NCI-H2227 treated with DMSO at 0.1 percent for 48 hours (cell line): ENCODE measurements at places on chromosomes 4 and X.

GRCh38 chr4:120977435-120977997 is 55.0 kb upstream of the PRDM5 start:
- DNase-seq = no peak

- no peak for DNase-seq
Measured at GRCh38 chrX:114717921-114718320, 134.0 kb downstream of the HTR2C start.

- no peak for DNase-seq
Measured at GRCh38 chrX:54045563-54046228, 1.4 kb upstream of the PHF8 start.

- no peak for DNase-seq
Measured at GRCh38 chr4:153074486-153074885, 129.8 kb upstream of the TRIM2 start.

- DNase-seq = no peak
Measured at GRCh38 chr4:3305610-3306371, 13.0 kb downstream of the RGS12 start.

DNA sequence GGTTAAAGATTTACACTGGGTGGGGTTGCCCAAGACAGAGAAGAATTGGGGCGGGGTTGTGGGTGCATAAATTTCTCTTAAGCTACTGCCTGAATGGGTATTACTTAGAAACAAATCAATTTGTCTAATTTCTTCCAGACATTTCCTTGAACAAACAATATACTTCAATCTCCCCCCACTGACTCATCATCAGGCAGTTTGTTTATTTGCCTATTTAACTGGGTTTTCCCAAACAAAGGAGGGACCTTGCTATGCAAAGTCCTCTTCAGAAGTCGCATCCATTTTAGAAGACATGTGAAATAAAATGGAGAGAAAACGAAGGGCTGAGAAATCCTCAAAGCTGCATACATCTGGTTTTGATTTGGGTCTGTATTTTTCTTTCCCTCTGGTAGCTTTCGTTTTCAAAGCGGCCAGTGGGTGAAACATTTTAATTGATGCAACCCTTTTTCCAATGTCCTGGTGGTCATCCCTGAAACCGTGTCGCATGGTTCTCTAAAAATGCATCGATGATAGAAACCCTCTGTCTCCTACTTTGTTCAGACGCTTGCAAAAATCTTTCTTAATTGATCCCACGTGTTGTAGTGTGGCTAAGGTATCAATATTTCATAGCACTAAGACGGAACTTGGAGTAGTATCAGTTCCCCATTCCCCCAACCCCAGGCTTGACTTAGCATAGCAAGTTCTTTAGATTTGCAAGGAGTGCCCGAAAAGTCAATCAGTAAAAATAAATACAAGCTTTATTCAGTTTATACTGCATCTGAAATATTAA is 115.1 kb upstream of the MXRA5 start:
- no peak for DNase-seq

DNA sequence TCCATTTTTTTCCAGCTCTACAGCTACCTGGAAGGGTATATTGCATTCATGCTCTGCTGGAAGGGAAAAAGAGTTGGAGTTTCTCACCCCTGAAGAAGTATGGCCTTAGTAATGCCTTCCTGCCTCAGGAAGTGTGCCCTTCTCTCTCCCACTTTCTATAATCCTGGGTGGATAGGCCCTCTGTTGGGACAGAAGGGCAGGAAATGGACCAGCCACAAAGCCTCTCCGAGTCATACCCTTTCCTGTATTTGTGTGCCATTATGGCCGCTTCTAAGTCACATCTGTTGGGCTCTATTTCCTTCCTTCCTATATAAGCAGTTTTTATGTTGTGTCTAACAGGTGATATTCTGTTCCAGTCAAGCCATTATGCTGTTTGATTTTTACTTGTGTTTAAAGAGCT is 74.8 kb upstream of the SMARCA5 start:
- DNase-seq = no peak

GRCh38 chr4:101367201-101367600 is 19.9 kb upstream of the PPP3CA start:
- no peak for DNase-seq

DNA sequence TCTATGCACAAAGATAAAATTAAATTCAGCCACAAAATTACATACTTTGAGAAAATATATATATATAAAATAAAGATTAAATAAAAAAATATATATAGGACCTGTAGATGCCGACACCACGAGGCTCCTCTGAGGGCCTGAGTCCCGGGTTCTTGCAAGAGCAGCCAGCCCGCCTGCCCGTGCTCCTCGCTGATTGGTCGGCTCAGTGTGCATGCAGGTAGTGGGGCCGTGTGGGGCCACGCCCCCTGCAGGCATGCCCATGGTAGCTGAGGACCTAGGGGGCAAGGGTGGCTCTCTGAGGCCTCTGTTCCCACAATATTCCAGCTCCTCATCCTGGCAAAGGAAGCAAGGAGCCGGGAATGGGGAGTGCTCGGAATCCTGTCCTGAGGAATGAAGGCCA is 80.5 kb upstream of the AMELX start:
- DNase-seq = no peak

DNA sequence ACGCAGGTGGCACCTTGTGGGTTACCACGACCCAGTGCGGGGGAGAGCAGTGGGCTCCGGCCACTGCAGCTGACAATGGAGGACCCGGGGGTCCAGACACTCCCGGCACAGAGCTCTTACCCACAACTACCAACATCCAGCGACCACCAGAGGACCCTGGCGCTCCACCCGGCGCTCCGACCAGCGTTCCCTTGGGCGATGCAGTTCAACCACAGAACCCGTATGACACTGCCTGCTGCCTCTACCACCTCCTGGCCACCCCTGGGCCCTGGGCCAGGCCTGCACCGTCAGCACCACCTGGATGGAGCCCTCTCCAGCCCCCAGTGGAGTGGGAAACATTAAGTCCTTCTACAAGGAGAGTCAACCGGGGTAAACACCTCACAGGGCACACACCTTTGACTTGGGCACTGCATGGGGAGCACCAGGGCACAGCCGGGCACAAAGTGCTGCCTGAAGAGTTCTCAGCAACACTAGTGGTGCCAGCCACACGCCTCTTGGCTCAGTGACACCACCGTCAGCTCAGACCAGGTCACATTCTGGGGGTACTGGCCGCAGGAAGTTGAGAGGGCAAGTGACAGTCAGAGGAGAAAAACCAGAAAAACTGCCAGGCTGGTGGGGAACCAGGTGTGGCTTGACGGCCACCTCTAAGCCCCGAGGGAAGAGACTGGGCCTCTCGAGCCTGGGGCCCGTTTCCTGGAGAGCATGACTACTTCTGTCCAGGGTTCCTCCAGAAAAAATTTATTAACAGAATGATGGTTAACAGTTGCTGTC is 2.6 kb downstream of the CTBP1 start:
- no peak for DNase-seq

DNA sequence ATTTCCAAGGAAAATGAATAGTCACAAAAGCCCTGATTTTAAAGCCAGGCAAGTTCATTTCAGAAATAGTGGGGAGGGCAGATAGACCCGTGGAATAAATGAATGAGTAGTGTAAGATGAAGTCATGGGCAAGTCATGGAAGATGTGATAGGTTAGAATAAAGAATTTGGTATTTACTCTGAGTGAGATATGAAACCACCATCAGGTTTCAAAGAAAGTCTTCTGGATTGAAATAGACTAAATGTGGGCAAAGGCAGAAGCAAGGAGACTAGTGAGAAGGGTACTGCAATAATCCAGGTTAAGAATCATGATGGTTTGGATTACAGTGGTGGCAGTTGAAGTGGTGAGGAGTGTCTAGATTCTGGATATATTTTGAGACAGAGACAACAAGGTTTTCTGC is 218.5 kb upstream of the AFF2 start:
- no peak for DNase-seq

DNA sequence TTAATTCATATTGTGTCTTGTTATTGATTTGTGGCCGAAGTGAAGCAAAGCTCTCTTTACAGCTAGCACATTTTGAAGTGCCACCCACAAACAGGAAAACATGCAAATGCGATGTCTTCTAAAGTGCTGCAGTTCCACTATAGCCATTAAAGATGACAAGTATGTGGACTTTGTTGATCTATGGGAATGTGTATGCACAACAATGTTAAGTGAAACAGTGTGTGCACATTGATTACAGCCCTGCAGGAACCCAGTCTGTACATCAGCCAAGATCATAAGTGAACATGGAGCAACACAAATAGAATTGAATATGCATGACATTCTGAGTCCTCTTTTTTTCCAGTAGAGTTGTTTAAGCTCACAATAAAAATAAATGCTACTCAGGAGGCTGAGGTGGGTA is 43.0 kb downstream of the TFDP3 start:
- no peak for DNase-seq

- no peak for DNase-seq
Measured at GRCh38 chrX:115602308-115602707, 41.3 kb downstream of the PLS3 start.

DNA sequence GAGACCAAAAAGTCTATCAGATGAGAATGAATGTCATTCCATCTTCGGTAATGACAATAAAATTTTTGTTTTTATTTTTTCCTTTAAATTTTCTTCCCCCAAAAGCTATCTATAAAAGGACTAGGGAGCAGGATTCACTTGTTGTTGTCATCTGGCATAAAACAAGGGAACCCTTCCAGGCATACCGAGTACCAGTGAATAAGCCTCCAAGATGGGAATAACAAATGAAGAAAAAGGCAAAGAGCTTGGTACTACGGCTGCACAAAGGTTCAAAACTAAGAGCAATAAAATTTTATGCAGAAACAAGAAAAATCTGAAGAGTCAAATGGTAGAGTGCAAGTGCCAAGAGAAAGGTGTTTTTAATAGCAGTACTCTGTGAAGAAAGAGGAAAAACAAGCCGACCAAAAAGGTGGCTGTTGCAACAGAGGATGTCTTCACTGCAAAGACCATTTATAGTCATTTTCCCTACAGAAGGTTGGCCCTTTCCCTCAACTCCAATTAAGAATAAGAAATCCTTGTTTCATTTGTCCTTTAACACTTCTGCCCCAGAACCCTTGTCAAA is 25.8 kb downstream of the PPP3CA start:
- DNase-seq = no peak

- DNase-seq = no peak
Measured at GRCh38 chr4:183287677-183288076, 32.4 kb downstream of the CLDN22 start.

GRCh38 chr4:128684016-128684415 is 125.5 kb upstream of the JADE1 start:
- no peak for DNase-seq

DNA sequence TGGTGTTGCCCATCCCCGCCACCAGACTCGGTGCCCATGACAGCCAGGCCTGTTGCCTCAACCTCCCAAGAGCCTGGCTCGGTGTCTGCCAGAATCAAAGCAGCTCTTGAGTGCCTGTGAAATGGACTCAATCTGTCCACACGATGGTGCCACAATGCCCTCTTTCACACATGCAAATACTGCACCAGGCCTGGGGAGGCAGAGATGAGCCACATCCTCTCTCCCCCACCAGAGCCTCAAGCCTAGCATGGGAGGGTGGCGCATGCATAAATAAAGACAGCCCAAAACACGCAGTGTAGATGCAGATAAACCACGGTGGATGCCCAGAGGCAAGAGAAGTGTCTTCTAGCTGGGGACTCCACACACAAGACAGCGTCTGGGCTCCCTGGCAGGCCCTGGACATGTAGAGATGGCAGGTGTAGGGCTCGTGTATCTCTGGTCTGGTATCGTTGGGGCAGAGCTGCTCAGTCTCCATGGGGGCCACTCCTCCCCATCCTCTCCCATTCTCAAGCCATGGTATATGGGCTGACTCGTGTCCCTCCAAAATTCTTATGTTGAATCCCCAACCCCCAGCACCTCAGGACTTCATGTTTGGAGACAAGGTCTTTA is 65.6 kb downstream of the JAKMIP1 start:
- DNase-seq = no peak

- peak; percentile 44 for DNase-seq
Measured at GRCh38 chrX:153460826-153461225, 9.6 kb downstream of the HAUS7 start.

- DNase-seq = no peak
Measured at GRCh38 chr4:35562861-35563260, 681.5 kb downstream of the ARAP2 start.

DNA sequence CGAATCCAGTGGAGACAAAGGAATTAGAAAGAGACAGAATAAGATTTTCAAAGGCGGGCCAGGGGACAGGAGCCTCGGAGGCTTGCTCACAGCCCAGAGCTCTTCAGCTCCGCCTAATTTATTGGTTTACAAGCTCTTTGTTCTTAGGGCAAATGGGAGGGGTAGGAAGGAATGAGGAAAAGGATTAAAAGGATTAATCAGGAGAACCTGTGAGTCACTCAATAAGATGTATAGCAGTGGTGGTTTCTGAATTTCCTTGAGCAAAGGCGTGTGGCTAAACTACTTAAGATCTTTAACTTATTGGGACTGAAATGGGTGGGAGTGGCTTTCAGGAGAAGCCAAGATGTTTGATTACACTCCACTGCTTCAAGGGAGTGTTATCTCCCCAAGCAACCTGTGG is 456.0 kb upstream of the SPANXN1 start:
- no peak for DNase-seq

DNA sequence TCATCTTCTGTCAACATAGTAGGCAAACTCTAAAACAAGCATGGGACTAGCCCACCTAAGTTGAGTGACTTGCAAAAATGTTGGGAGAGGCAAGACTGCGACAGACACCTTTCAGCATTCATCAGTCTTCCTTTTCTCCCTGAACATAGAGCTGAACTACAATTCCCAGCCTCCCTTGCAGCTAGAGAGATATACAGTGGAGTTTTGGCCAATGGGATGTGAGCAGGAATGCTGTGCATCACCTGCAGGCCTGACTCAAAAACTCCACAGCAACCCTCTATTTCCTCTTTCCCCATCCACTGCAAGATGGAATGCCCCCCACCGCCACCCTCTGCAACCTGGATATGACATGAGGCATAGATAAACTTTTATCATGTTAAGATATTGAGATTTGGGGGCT is 66.5 kb downstream of the PDHA1 start:
- DNase-seq = no peak

DNA sequence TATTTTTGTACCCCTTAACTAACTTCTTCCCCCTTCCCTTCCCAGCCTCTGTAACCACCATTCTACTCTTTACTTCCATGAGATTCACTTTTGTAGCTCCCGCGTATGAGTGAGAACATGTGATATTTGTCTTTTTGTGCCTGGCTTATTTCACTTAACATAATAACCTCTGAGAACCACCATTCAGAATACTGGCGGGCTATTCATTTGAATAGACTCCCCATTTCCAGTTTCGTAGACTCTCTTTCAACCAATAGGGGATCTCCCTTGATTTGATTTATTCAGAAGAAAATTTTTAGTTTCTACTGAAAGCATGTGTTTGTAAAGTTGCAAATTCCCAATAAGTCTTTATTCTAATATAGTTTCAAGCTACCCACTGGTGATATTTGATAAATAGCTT is 117.2 kb downstream of the GATB start:
- DNase-seq = no peak

DNA sequence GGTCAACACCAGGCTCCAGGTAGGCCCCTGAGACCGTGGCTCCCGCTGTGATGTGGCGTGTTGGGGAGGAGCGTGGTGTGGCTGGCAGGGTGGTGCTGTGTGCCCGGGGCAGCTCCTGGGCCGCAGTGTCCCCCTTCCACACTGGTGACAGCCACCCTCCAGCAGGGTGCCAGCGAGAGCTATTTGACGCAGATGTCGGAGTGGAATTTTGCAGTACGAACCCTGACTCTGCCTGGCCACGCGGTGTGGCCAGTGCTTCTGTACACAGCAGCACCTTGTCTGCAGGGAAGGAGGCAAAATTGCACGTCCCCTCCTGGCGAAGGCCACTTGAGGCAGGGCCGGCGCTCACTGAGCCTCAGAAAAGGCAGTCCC is 53.2 kb downstream of the CPZ start:
- no peak for DNase-seq
